ENCODE measurements at places on chromosomes 1 and 21.
A peak's percentile ranks its signal among the peaks of the same experiment; 100 is the strongest.

DNA sequence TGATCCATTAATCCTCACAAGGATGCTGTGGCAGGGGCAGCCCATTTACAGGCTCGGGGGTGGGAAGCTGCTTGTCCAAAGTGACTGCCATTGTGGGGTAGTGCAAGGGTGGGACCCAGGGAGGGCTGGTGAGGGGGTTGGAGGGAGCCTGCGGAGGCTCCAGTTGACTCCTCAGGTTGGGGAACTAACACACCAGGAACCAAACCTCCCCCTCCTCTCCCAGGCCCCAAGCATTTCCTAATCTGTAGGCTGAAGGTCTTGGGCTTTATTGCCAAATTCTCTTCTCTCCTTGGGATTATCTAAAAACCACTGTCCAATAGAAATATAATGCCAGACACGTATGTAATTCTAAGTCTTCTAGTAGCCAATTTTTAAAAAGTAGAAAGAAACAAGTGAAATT is 18.2 kb downstream of the IKBKE start:
- DNase-seq: no peak

- DNase-seq: no peak
Measured at GRCh38 chr1:81836007-81836626, 35.4 kb downstream of the ADGRL2 start.

DNA sequence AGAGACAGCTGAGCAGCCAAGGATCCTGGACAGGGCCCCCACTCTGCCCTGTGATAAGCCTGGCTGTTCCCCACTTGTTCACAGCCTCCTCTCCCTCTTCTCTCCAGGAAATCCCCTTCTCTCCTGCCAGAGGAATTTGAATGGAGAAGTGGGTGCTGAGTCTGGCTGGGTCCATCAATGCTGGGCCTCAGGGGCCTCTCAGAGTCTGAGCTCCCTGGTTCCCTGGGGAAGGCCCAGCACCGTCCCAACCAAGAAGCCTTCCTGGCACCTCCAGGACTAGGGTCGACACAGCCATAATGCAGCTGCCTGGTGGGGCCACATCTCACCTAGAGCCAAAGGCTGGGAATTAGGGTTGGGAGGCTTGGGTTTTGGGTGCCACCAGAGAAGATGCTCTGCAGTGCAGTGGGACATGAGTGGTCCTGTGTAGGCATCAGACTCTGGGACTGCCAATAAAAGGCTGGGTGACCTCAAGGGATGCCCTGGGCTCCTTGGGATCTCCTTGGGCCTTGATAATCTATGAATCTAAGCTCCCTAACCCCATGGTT is 2.5 kb downstream of the MYBPH start:
- DNase-seq: no peak

GRCh38 chr1:198122693-198123092 is 34.1 kb upstream of the NEK7 start:
- no peak for DNase-seq

- no peak for DNase-seq
Measured at GRCh38 chr21:16509476-16509875, 779.7 kb downstream of the USP25 start.

- no peak for DNase-seq
Measured at GRCh38 chr1:206985162-206985749, 15.0 kb upstream of the FCAMR start.

DNA sequence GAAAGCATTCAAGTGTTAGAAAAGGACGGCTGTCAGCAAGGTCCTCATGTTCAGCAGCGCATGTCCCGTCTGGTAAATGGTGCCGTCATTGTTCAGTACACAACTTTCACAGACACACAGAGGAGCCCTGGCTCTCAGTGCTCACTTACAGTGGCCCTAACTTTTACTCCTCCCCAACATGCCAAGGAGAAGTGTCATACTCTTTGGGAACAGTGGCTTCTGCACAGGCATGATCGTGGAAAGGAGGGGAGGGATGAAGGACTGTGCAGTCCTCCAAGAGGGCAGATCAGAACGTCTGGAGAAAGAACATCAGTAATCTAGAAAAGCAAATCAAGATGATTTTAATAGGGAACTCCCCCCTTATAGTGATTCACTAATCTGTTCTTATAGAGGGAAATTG is 3.8 kb upstream of the GRHL3 start:
- no peak for DNase-seq

- DNase-seq: no peak
Measured at GRCh38 chr1:24224761-24225160, 37.7 kb upstream of the IFNLR1 start.

GRCh38 chr1:86826856-86827255 is 87.1 kb downstream of the SELENOF start:
- no peak for DNase-seq

DNA sequence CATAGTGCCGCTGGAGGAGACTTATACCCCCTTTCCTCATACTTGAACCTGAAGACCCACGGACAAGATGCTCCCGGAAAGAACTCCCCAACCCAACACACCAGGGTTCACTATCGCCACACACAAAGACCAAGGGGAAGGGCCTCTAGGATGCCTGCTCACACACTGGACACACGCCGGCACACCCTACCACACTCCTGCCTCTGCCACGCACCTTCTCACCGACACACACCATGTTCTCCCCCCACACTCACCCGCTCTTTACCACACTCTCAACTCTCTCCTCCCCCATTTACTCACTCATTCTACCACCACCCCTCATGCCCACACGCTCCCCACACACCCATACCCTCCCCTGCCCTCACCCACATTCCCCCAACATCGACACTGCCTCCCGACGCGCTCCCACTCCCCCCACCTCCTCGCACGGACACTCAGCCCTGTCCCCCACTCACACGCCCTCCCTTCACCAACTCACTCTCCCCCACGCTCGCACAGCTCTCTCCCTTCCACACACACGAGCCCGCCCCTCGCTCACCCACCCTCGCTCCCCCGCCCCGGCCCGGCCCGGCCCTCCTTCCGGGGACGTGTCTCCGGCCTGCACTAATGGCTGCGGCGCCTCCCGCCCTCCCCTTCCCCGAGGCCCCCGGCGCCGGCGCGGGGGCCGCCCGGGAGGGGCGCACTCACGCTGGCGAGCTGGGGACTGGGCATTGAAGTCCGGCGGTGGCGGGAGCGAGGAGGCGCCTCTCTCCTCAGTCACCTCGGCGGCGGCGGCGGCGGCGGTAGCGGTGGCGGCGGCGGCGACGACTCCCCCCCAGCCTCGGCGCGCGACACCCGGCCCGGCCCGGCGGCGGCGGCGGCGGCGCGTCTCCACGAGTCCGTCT is 626 bp downstream of the PTP4A2 start:
- DNase-seq: peak; percentile 71

DNA sequence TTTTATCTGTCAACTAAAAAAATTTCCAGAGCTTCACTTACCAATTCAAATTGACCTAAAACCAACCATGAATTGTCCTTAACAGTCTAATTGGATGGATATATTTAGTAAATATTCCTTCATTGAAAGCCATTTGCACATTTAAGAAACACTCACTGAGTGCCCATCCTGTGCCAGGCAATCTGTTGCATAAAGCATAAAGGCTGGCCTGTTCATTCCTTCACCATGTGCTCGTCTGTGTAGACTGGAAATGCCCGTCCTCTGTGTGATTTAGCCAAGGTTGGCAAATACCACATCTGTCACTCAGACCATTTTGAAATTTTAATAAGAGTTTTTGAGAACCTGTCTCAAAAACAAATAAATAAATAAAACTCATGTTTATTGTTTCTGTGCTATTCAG is 57.1 kb downstream of the ZNF684 start:
- DNase-seq: no peak

DNA sequence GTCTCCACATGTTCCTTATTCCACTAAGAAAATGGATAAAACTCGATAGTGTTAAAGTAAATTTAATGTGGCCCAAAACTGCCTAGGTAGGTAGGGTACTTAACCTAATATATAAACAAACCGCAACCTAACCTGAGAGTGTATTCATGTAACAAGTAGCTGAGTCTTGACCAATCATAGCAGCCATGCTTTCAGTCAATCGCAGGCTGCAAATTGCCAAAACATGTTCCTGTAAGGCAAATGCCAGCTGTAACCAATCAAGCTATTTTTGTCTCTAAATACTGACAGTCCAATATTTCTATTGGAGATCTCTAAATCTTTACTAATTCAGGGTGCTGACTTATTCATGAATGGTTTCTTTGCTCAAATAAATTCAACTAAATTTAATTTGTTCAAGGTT is 3.1 kb upstream of the HMGCS2 start:
- no peak for DNase-seq

- peak; percentile 15 for DNase-seq
Measured at GRCh38 chr1:43648221-43648847, 1.6 kb upstream of the KDM4A start.

DNA sequence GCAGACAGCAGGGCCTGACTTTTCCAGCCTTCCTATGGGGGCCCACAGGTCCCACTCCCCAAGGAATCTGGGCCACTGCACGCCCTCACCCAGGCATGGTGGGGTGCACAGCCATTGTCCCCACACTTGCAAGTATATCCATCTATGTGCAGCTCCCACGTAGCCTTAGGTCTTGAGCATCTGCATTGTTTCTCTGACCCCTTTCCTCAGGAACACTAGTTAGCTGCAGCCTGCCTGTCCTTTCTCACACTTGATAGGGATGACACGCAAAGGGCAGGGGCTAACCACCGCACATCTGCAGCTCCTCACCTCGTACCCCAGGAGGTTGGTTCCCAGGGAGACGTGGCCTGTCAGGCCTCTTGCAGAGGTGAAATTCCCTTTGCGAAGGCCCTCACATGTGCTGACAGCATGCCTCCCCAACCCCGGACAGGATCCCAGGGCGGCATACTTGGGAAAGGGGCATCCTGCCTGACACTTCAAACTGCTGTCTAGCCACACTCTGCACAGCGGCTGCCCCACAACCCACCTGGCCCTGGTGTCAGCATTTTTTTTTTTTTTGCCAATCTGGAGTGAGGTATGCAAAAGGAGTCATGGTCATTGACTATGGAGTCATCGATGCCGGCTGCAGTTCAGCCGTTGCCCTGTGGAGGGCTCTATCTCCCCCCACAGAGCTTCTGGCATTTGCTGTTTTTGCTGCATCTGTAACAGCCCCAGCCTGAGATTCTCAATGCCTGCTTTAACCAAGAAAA is 5.0 kb downstream of the JMJD4 start:
- DNase-seq: peak; percentile 79

GRCh38 chr1:198254948-198255347 is 98.2 kb downstream of the NEK7 start:
- DNase-seq: no peak
